ENCODE measurements at places on chromosomes 2 and 18. TPM values are rescaled to one million over a fixed set of nuclear protein-coding genes. Genes with fewer than 3 reads are reported as not detected.
A peak's percentile ranks its signal among the peaks of the same experiment; 100 is the strongest.

DNA sequence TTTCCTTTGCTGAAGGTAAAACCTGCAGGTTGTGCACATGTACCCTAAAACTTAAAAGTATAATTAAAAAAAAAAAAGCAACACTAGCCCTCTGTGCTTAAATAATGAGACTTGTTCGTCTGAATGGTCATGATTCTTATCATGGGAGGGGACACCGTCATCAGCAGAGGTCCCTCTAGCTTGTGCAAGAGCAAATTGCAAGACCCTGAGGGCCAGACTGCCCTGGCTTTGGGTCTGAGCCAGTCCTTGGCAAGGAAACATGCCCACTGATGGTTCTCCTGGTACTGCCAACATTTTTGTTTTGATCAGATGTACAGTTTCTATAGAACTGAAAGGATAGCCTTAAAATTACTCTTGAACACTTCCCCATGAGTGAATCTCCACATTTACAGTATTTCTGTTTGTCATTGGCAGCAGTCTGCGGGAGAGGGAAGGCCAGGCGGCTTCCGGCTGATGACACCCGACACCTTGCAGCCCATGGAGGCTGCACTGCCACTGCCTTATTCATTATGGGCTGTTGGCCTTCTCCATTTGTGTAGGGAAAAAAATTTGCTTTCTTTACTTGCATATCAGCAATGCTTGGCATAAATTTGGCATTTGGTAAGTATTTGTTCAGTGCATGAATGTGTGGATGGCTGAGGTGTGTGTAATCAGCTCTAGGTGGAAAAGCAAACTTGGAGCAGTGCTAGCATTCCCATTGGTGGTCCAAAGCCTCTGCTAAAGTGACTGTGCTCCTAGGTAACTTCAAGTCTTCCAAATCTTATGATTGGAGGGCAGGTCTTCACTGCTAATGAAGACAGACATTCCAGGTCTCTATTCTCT is 161.6 kb upstream of the ALKAL2 start:
- H3K4me3 ChIP-seq: no peak overlapping the region
- no peak for DNase-seq
- H3K4me1 ChIP-seq: no peaks in the 10 kb centered on the region

DNA sequence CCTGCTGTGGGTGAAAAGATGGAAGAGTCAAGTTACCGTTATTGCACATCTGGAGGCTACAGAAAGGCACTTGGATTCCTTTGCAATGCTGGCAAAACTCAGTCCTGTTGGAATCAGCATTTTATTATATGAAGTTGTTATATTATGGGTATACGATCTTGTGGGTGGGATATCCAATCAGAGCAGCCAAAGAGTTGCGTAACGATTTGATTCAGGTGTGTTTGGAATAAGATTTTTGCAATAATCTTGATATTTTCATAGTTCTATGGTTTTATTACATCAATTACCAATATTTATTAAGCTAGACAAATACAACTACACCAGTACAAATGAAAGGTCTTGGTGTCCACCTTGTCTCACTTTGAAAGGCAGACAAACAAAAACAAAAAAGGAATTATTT is 57.9 kb upstream of the SOS1 start:
- no peak for DNase-seq
- no peak overlapping the region for H3K4me3 ChIP-seq
- no peak overlapping the region for H3K27ac ChIP-seq

The FOXD4L1 gene
- total RNA-seq: not detected

GRCh38 chr2:2294183-2294690 is 36.8 kb downstream of the MYT1L start:
- no peak overlapping the region for H3K27ac ChIP-seq
- no peak overlapping the region for H3K4me3 ChIP-seq
- DNase-seq: no peak
- peaks cover 5% of the 10 kb centered on the region for H3K27me3 ChIP-seq
- no peaks in the 10 kb centered on the region for H3K4me1 ChIP-seq

The IL1R2 gene
- total RNA-seq: 7.3 TPM

DNA sequence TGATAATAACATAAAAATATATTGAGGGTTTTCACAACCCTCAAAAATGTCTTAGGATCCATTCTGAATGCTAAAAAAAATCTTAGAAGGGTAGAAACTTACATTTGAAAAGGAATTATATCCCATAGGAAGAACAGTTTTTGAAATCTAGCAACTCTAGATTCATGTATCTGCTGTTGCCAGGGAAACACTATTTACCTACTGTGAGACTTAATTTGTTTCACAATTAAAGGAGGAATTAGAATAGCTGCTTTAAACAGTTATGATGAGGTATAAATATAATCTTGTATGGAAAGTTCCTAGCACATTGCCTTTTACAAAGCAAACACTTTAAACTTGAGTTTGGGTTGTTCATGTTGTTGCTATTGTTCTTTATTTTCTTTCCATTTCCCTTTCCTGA is 988.2 kb downstream of the SUCLG1 start:
- H3K4me3 ChIP-seq: no peak overlapping the region
- no peak for DNase-seq
- H3K36me3 ChIP-seq: no peaks in the 10 kb centered on the region
- H3K27me3 ChIP-seq: no peaks in the 10 kb centered on the region

GRCh38 chr2:20425884-20426283 is 21.0 kb upstream of the RHOB start:
- H3K4me1 ChIP-seq: peaks cover 10% of the 10 kb centered on the region
- H3K36me3 ChIP-seq: no peaks in the 10 kb centered on the region
- no peak for DNase-seq
- no peak overlapping the region for H3K27ac ChIP-seq
- no peaks in the 10 kb centered on the region for H3K27me3 ChIP-seq
- no peak overlapping the region for H3K4me3 ChIP-seq

The ANKRD30BL gene
- total RNA-seq: not detected

The FASTKD2 gene
- 41.4 TPM for total RNA-seq

DNA sequence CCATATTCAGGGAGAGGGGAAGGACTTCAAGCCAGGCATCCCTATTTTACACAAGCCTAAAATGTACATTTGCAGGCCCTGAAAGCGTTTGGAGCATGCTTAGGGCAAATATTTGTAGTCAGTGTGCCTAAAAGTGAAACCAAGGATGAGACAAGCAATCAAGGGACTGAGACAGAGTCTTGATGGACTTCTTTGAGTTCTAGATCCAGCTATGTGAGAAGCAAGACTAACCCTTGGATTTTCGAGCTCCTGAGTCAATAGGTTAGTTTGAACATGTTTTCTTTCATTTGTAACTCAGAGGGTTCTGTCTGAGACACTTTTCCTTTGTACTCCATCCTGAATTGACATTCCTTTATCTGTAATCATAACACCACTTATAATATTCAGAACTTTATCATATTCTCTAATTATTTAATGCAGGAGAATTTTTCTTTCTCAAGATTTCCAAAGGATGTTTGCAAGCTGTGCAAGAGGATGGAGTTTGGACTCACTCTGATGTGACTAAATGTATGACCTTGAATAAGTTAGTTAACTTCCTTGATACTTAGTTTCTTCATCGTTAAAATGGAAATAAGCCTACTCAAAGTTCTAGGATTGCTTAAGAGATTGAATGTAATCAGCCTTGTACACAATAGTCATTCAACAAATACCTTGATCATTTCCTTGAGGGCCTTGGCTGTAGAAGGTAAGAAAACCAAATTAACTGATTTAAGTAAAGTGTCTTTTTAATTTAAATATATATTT is 1237.8 kb upstream of the ZEB2 start:
- DNase-seq: no peak
- H3K27me3 ChIP-seq: no peaks in the 10 kb centered on the region
- no peak overlapping the region for H3K4me3 ChIP-seq
- H3K36me3 ChIP-seq: no peaks in the 10 kb centered on the region
- H3K4me1 ChIP-seq: peaks cover 2% of the 10 kb centered on the region
- H3K27ac ChIP-seq: no peak overlapping the region

The LYG2 gene
- not detected for total RNA-seq

DNA sequence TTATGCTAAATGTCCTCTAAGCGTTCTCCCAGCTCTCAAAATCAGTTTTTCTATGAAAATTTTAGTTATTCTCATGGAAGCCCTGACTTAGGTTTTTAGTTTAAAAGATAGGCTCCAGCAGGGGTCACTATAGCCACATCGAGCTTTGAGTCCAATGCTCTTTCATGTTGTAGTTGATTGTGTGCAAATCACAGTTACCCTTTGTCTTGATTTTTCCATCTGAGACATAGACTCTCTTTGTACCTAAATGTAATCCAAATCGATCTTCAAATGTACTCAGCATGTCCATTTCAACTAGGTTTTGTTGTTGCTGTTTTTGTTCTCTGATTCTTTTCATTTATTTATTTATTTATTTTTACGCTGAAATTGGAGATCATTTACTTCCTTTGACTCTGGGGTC is 26.4 kb upstream of the MSTN start:
- no peak overlapping the region for H3K4me3 ChIP-seq
- DNase-seq: peak; percentile 66
- H3K27me3 ChIP-seq: no peaks in the 10 kb centered on the region
- H3K36me3 ChIP-seq: no peaks in the 10 kb centered on the region

DNA sequence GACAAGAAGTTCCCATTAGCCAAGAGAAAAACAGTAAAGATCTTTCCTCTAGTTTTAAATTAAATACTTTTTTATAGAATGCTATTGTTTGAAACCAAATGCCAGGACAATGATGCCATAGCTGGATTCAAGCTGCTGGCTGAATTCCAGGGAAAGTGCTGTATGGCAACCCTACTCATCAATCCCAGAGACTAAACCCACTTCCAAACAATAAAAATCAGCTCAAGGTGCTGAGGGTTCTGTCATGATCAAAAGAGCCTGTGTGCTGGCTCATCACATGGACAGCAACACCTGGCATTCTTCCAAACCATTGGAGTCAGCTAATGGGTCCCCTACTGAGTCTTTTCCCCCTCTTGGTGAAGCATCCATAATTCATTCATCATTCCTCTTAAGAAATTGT is 53.7 kb upstream of the PARD3B start:
- no peak overlapping the region for H3K27ac ChIP-seq
- H3K4me3 ChIP-seq: no peak overlapping the region
- no peaks in the 10 kb centered on the region for H3K27me3 ChIP-seq

GRCh38 chr2:232293191-232293590 is 85.4 kb upstream of the ALPP start:
- no peaks in the 10 kb centered on the region for H3K27me3 ChIP-seq
- no peak overlapping the region for H3K4me3 ChIP-seq
- no peak overlapping the region for H3K27ac ChIP-seq
- DNase-seq: no peak
- H3K36me3 ChIP-seq: no peaks in the 10 kb centered on the region

GRCh38 chr2:225290757-225291400 is 108.6 kb upstream of the NYAP2 start:
- no peaks in the 10 kb centered on the region for H3K4me1 ChIP-seq
- no peak for DNase-seq
- H3K4me3 ChIP-seq: no peak overlapping the region
- no peaks in the 10 kb centered on the region for H3K27me3 ChIP-seq

GRCh38 chr2:34737146-34737545 is 1138.0 kb upstream of the FAM98A start:
- H3K27me3 ChIP-seq: no peaks in the 10 kb centered on the region
- H3K4me1 ChIP-seq: no peaks in the 10 kb centered on the region
- H3K27ac ChIP-seq: no peak overlapping the region

The LIMS3 gene
- 1.2 TPM for total RNA-seq

DNA sequence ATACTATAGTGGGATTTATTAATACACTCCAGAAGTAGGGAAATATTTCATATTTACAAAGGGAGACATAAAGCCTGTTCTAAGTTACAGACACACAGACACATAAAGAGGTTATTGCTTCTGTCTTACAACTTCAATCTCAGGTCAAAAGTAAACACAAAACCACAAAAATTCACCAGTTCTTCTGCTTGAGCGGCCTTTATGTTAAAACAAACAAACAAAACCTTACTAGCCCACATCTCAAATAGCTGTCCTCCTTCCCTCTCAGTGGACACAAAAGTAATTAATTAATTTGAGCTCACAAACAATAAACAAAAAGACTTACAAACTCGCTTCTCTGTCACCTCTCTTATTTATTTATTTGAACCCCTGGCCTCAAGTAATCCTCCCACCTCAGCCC is 1.5 kb upstream of the ASNSD1 start:
- peaks cover 2% of the 10 kb centered on the region for H3K36me3 ChIP-seq
- no peak for DNase-seq
- H3K27ac ChIP-seq: no peak overlapping the region
- no peak overlapping the region for H3K4me3 ChIP-seq

DNA sequence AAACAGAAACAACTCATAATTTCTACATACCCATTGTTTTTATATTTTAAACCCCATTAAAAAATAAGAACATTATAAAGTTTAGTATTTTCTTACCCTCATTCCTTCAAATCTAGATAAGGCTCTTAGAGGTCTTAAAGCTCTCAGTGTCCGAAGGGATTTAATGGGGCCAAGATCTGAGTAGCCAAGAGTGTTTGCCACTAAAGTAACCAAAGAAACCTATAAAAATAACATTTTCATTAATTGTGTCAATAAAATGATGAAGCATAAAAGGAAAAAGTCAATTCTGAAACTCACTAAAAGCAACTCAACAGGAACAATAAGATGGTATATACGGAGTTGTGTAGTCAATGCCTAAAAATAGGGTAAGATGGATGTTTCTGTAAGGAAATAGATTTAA is 105.4 kb upstream of the SCN1A start:
- H3K4me3 ChIP-seq: no peak overlapping the region
- H3K4me1 ChIP-seq: no peaks in the 10 kb centered on the region
- H3K27me3 ChIP-seq: no peaks in the 10 kb centered on the region
- H3K36me3 ChIP-seq: no peaks in the 10 kb centered on the region
- no peak overlapping the region for H3K27ac ChIP-seq

- no peaks in the 10 kb centered on the region for H3K27me3 ChIP-seq
- no peak for DNase-seq
- no peak overlapping the region for H3K4me3 ChIP-seq
- H3K27ac ChIP-seq: no peak overlapping the region
Observed at GRCh38 chr18:35043207-35043606, 2.0 kb downstream of the MAPRE2 start.

- H3K27ac ChIP-seq: peak within 1 kb of the TSS; percentile 87
- no peaks in the 10 kb centered on the region for H3K27me3 ChIP-seq
- peak within 1 kb of the TSS; percentile 44 for H3K4me3 ChIP-seq
- H3K36me3 ChIP-seq: peaks cover 46% of the 10 kb centered on the region
- H3K4me1 ChIP-seq: peaks cover 7% of the 10 kb centered on the region
- DNase-seq: peak; percentile 98
Observed at GRCh38 chr2:219218732-219219701, at the start of gene ABCB6. TSS of gene ABCB6 (minus strand) at chr2:219218958. CDS start at chr2:219218673, 285 bp downstream.

- DNase-seq: no peak
- H3K27ac ChIP-seq: no peak overlapping the region
- H3K36me3 ChIP-seq: no peaks in the 10 kb centered on the region
- H3K27me3 ChIP-seq: no peaks in the 10 kb centered on the region
- H3K4me1 ChIP-seq: no peaks in the 10 kb centered on the region
Observed at GRCh38 chr2:220455351-220455990, 828.0 kb downstream of the SLC4A3 start.

- DNase-seq: no peak
- no peak overlapping the region for H3K4me3 ChIP-seq
- no peaks in the 10 kb centered on the region for H3K27me3 ChIP-seq
- H3K36me3 ChIP-seq: no peaks in the 10 kb centered on the region
- H3K27ac ChIP-seq: no peak overlapping the region
- H3K4me1 ChIP-seq: no peaks in the 10 kb centered on the region
Observed at GRCh38 chr2:161754379-161754778, 130.2 kb downstream of the SLC4A10 start.

The CRACDL gene
- 11.5 TPM for total RNA-seq

The CCDC148 gene
- 8.6 TPM for total RNA-seq

- H3K4me3 ChIP-seq: no peak overlapping the region
- DNase-seq: no peak
- no peaks in the 10 kb centered on the region for H3K36me3 ChIP-seq
Observed at GRCh38 chr2:85439025-85439472, 20.5 kb downstream of the SH2D6 start.

The HOXD1 gene
- 2.5 TPM for total RNA-seq

Data from lung (tissue), 17 donors.